ENCODE measurements at places on chromosomes 1 and 21.

DNA sequence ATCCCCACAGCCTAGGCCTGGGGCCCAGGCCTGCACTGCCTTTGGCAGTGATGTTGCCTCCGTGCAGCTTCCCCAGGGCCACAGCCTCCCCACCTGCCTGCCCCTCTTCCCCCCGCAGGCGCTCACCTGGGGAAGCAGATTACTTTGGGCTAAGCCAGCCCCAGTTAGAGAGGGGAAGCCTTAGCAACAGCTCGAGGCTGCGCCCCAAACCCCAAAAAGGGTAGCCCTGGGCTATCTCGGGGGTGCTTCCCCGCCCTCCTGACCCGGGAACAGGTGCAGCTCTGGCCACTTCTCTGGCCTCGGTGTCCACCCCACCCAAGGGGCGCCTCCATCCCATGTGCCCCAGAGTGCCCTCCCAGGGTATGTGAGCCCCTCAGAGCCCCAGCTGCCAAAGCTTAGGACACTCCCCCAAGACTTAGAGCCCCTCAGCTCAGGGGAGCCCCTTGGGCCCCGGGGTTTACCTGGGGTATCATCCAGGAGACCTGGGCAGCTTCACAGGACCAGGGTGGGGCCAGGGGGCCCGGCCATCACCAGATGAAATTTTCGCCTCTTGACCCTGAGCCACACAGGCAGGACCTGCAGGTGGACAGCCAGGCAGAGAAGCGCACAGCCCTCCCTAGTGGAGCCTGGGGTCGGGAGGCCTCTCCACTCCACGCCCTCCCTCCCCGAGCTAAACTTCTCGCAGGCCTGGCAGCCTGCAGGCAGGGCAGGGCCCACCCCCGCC is 3.3 kb upstream of the TTC34 start:
- no peak for DNase-seq

DNA sequence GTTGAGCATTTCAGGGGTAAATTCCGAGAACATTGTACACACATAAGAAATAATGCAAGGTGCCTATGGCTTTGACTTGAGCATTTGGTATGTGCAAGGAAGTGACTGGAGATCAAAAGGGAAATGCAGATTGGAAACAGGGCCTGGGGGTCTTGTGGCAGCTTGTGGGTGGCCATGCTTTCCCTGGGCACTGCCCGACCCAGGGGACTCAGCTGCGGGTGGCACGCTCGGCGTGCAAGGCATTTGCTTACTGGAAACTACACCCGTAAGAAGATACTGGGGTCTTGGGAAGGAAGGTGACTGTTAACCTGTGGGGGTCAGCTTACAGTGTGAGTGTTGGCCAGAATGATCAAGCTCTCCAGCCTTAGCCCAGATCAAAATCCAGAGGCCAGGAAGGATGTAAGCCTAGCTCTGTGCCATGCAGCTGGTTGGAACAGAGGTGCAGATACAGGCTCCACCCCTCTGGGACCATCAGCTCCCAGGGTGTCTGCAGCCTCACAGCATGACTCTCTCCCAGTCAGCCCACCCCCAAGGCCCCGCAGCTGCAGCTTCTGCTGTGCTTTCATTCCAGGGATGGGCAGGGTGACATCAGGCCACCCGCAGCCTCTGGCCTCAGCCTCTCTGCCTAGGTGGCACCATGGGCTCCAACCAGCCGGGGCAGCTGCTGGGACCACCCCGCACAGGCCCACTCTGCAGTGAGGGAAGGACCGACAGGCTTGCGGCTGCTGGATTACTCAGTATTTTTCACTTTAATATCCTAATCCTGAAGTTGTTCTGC is 55.1 kb downstream of the KIF26B start:
- DNase-seq: no peak

- DNase-seq: no peak
Measured at GRCh38 chr1:31390071-31390470, 17.2 kb upstream of the FABP3 start.

DNA sequence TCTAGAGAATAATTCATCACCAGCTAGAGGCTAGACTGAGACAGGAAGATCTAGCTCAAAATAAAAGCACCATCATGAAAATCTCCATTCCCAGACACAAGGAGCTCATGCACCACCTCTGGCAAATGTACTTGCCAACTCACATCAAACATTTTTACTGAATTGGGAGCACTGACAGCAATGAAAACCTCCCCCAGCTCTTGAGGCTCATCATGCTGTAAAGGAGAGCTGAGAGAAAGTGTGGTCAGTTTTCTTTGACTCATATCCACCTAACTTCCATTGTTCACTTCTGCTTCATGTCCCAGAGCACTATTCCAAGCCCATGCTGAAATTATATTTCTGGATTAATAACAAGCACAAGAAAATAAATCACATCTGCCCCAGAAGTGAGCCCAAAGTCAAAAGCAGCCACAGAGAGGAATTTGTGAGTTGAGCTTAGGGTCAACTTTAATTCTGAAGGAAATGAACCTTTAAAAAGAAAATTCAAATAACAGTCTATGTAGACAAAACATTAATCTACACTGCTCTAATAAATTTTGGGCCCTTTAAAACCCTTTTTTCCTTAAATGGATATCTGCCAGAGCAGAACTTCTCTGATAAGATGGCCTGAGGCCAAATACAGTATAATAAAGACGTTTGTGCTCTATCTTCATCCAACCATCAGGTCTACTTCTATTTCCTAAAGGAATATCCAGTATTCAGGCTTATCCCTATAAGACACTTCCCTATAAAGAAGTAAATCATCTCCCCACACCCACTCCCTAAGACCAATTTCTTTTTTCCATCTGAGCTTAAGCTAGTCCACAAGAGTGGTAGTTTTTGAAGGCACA is 85.9 kb upstream of the ADAM30 start:
- no peak for DNase-seq

DNA sequence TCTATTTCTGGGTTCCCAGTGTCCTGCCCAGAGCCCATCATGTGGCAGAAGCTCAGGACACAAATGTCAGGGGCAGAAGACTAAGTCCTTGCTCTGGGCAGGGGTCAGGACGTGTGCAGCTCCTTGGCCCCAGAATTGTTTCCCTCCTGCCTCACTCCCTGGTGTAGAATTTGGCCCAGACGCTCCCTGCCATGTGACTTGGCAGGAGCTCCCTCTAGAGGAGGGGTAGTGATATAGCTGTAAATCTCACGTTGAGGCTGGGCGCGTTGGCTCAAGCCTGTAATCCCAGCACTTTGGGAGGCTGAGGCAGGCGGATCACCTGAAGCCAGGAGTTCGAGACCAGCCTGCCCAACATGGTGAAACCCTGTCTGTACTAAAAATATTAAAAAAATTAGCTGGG is 91.2 kb downstream of the UBIAD1 start:
- DNase-seq: no peak

GRCh38 chr1:164701189-164701761 is 142.3 kb downstream of the PBX1 start:
- DNase-seq: no peak

DNA sequence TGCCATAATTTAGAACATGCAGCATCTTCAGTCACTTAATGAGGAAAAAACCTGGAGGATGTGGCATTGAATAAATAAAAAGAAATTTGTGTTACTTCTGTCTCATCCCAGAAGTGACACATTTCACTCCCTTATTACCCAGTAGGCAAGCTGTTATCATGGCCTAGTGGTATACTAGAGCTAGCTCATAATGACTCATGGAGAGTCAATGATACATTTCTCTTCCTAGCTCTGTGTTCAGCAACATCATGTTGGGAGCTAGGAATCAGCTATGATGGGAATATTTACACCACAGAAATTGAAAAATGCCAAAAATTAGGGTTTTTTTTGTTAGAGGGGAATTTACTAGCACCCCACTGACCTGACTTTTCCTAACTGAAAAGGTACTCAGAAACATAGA is 182.7 kb downstream of the HMCN1 start:
- no peak for DNase-seq

GRCh38 chr1:202616355-202616915 is 93.8 kb downstream of the SYT2 start:
- no peak for DNase-seq

- no peak for DNase-seq
Measured at GRCh38 chr1:3902111-3902511, 2.0 kb upstream of the C1orf174 start.

- DNase-seq: no peak
Measured at GRCh38 chr1:6625584-6626149, 999 bp downstream of the THAP3 start.

DNA sequence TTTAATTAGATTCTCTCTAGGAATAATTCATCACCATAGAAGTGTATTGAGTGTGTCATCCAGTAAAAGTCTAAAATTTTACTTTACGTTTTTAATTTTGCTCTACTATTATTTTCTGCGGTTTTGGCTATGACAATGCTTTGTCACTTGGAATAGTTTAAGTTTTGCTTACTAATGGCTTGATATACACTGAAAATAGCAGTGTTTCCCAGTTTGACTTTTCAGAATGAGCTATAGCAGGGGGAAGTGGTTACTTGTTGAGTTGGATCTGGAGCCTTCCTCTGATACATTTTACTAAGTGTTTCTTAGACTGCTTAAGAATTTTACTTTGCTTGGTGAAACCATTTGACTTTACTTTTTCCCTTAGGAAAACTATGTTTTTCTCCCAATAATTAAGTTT is 5.0 kb downstream of the DNAJC16 start:
- DNase-seq: no peak

DNA sequence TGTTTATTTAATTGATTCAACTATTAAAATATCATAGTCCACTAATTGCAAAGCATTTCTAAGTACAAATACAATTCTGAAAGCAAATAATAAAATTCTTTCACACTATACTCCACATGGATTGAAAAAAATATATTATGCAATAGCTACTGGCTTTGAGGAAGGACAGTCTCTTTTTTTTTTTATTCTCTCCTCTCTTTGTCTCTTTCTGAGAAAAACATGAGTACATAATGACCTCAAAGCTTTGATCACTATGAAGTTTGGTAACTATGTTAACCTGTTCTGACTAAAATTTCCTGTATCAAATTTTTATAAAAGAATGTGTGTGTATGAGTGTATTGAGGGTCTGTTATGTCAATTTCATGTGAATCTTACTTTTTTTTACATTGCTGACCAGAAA is 96.2 kb downstream of the RGS2 start:
- no peak for DNase-seq

GRCh38 chr1:226619031-226619430 is 70.5 kb downstream of the STUM start:
- no peak for DNase-seq

DNA sequence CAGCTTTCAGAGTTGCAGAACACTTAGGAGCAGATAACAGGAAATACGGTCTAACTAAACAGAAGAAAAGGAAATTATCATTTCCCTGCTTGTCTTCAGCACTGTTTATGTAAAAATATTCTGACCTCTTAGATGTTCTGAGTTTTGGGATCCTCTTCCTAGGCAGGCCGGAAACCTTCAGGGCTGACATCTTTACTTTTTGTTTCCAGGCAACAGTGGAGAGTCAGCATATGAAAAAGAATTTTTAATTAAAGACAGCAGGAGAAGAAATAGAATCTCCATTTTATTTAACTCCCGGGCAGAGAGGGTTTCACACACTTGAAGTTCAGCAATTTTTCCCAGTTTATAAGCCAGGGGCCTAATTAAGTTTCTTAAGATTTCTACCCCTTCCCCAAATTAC is 5.1 kb upstream of the RIPPLY3 start:
- DNase-seq: no peak

GRCh38 chr1:160823296-160823695 is 27.3 kb downstream of the LY9 start:
- DNase-seq: no peak

DNA sequence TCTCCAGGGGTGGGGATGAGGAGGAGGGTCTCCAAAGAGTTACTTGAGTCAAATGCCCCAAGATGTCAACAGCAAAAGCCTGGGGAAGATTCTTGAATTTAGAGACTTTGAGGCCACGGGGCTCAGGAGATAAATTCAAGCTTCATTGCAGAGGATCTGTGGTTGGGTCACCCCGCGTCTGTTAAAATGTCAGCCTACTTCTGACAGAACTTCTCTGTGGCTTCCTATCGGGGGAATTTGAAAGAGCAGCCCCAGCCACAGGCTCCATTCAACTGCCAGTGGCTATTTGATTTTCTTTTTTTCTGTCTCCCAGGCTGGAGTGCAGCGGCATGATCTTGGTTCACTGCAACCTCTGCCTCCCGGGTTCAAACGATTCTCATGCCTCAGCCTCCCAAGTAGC is 62.5 kb upstream of the EFHD2 start:
- DNase-seq: no peak

DNA sequence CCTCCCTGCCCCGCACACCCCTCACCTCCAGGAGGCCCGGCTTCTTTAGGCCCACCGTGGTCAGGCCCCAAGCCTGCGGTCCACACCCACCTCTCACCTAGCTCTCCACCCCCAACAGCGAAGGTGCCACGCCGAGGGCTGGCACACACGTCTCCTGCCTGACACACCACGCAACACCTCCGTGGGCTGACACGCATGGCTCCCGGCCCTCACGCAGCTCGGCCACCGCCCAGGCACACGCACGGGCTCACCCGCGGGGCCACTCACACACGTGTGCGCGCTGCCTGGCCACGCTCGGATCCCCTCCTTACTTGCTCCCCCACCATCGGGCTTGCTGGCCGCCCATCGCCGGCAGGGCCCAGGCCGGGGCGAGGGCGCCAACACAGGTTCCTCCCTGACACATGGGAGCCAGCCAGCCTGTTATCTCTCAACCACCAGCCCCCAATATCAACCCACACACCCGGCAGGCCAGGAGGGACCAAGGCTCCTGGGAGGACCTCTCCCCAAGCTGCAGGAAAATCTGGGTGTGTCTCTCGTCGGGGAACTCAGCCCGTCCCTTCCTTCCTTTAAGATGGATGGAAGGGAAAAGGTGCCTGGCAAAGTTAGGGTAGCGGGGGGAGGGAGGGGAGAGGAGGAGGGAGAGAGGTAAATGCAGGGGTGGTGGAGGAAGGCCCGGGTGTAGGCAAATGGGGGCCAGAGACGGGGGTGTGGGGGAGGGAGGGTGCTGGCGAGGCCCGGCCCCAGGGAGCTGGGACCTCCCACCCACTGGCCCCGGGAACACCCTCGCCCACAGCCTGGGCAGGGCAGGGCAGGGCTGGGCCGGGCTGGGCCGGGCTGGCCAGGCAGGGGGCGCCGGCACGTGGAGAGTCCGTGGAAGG is 546 bp downstream of the ELOVL1 start:
- DNase-seq: peak; percentile 49

GRCh38 chr1:72521659-72522058 is 239.3 kb upstream of the NEGR1 start:
- no peak for DNase-seq

DNA sequence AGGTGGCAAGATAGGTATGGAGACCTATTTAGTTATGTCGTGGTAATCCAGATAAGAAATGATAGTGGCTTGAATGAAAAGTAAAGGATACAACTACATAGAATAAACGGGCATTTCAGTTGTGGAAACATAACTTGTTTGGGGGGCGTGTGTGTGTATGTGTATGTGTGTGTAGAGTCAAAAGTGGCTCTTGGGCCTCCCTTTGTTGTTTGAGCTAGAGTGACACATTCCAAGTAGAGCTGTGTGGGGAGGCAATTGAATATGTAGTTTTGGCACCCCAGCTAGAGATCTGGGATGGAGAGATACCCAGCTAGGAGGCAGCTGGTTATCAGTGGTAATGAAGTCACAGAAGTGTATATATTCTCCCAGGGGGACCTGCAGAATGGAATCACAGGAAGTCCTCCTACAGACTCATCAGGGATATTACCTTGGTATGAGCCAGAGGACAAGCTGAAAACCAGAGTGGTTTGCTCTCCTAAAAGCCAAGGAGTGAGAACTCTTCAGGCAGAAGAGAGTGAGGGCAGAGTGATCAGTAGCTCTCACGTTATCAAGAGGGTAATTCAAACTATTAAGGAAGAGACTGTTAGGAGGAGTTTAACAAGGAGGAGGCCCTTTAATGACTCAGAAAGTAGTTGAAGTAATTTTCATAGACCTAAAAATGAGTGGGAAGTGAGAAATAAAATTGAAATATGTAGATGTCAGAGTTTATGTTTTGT is 5.1 kb downstream of the CR1L start:
- no peak for DNase-seq
